A549 treated with AZD2906 at 1 μM for 4 hours (cell line): ENCODE measurements at places on chromosomes 2 and 18. TPM values are rescaled to one million over a fixed set of nuclear protein-coding genes. Genes with fewer than 3 reads are reported as not detected.

INPP5D gene
- total RNA-seq, result 0.49 to 0.74 TPM (median 0.53 TPM) in 5 replicates

SPC25 gene
- 15.2 to 19.4 TPM (median 18.3 TPM) in 5 replicates for total RNA-seq

ARHGEF4 gene
- 10.2 to 11.8 TPM (median 11.0 TPM) in 5 replicates for total RNA-seq

NT5C1B gene
- not detected in 5 replicates for total RNA-seq

DPP10 gene
- total RNA-seq, result not detected in 5 replicates

KHK gene
- total RNA-seq, result 7.2 to 11.4 TPM (median 9.8 TPM) in 5 replicates

SP110 gene
- 6.4 to 9.9 TPM (median 7.7 TPM) in 5 replicates for total RNA-seq

KCNS3 gene
- total RNA-seq, result 1.2 to 1.4 TPM (median 1.3 TPM) in 5 replicates

LONRF2 gene
- total RNA-seq, result 1.7 to 2.4 TPM (median 2.0 TPM) in 5 replicates

RAD51AP2 gene
- total RNA-seq, result not detected in 5 replicates

PSMG2 gene
- total RNA-seq, result 62.0 to 69.6 TPM (median 66.8 TPM) in 5 replicates

ANO7 gene
- 1.6 to 2.0 TPM (median 1.9 TPM) in 5 replicates for total RNA-seq

EMX1 gene
- 0.14 to 0.20 TPM (median 0.18 TPM) in 4 of 5 replicates, not detected in the other for total RNA-seq

KCNF1 gene
- 19.4 to 39.2 TPM (median 29.8 TPM) in 5 replicates for total RNA-seq

MROH2A gene
- total RNA-seq, result 0.11 to 0.23 TPM (median 0.18 TPM) in 4 of 5 replicates, not detected in the other

TRIM54 gene
- 0.82 to 1.2 TPM (median 0.95 TPM) in 5 replicates for total RNA-seq

RGPD8 gene
- total RNA-seq, result 2.2 to 3.8 TPM (median 2.6 TPM) in 5 replicates

AAMP gene
- total RNA-seq, result 126 to 194 TPM (median 130 TPM) in 5 replicates

GPR39 gene
- total RNA-seq, result 6.7 to 7.5 TPM (median 6.9 TPM) in 5 replicates

LINC00305 gene
- not detected in 5 replicates for total RNA-seq

REEP1 gene
- 0.92 to 1.1 TPM (median 1.0 TPM) in 5 replicates for total RNA-seq

SNX17 gene
- 135 to 144 TPM (median 142 TPM) in 5 replicates for total RNA-seq

FAM237A gene
- not detected in 5 replicates for total RNA-seq

TRPM8 gene
- 0.20 to 0.47 TPM (median 0.30 TPM) in 4 of 5 replicates, not detected in the other for total RNA-seq

SH3YL1 gene
- 8.1 to 10.2 TPM (median 8.9 TPM) in 5 replicates for total RNA-seq

GREB1L gene
- total RNA-seq, result 3.1 to 5.9 TPM (median 5.3 TPM) in 5 replicates

DPP4 gene
- 0.65 to 1.1 TPM (median 0.87 TPM) in 5 replicates for total RNA-seq

DRC1 gene
- 0.11 to 0.35 TPM (median 0.29 TPM) in 5 replicates for total RNA-seq

FASTKD1 gene
- total RNA-seq, result 17.7 to 21.9 TPM (median 19.3 TPM) in 5 replicates

CRIM1 gene
- 127 to 174 TPM (median 164 TPM) in 5 replicates for total RNA-seq

C2orf78 gene
- not detected in 5 replicates for total RNA-seq
